ENCODE measurements at places on chromosomes 6 and 20. TPM values are rescaled to one million over a fixed set of nuclear protein-coding genes. Genes with fewer than 3 reads are reported as not detected.

KCNS1 gene
- total RNA-seq = 0.20 TPM

BCAS4 gene
- total RNA-seq = 3.7 TPM

CASS4 gene
- total RNA-seq = 0.20 TPM

OR2J3 gene
- total RNA-seq = not detected

UCKL1 gene
- 22.3 TPM for total RNA-seq

NNAT gene
- total RNA-seq = not detected

GCM1 gene
- not detected for total RNA-seq

KCNK15 gene
- 1.4 TPM for total RNA-seq

VPS16 gene
- 54.4 TPM for total RNA-seq

PTK7 gene
- 30.3 TPM for total RNA-seq

SLC22A1 gene
- total RNA-seq = 1.5 TPM

ASXL1 gene
- total RNA-seq = 35.3 TPM

TMEM200A gene
- total RNA-seq = 4.1 TPM

SEMG1 gene
- total RNA-seq = not detected

SLPI gene
- not detected for total RNA-seq

ACAT2 gene
- 130 TPM for total RNA-seq

BPIFA1 gene
- total RNA-seq = not detected

CST4 gene
- not detected for total RNA-seq

SMLR1 gene
- total RNA-seq = not detected

ANGPT4 gene
- not detected for total RNA-seq

ILRUN gene
- 40.9 TPM for total RNA-seq

PSORS1C1 gene
- 0.39 TPM for total RNA-seq

OXT gene
- total RNA-seq = 0.39 TPM

SRXN1 gene
- 53.0 TPM for total RNA-seq

ASIP gene
- not detected for total RNA-seq

PRDM13 gene
- total RNA-seq = not detected

PARD6B gene
- total RNA-seq = 0.37 TPM

UQCC2 gene
- 18.6 TPM for total RNA-seq

SLC35D3 gene
- total RNA-seq = not detected

CRISP3 gene
- total RNA-seq = not detected

HRH3 gene
- total RNA-seq = not detected

SPATA25 gene
- 1.4 TPM for total RNA-seq

MUC21 gene
- total RNA-seq = not detected

KIAA0408 gene
- 0.39 TPM for total RNA-seq

MYLK4 gene
- 0.73 TPM for total RNA-seq

CDH22 gene
- not detected for total RNA-seq

CEP43 gene
- total RNA-seq = 17.4 TPM

TMEM217 gene
- total RNA-seq = 2.9 TPM

All from subcutaneous preadipocyte (primary cell).